ENCODE measurements at places on chromosomes 6 and 20.

GRCh38 chr6:75947935-75948334 lies 124.5 kb downstream of the IMPG1 start:
- no peak for DNase-seq

- DNase-seq = no peak
Observed at GRCh38 chr6:32815115-32815514, 1.7 kb downstream of the HLA-DOB start.

DNA sequence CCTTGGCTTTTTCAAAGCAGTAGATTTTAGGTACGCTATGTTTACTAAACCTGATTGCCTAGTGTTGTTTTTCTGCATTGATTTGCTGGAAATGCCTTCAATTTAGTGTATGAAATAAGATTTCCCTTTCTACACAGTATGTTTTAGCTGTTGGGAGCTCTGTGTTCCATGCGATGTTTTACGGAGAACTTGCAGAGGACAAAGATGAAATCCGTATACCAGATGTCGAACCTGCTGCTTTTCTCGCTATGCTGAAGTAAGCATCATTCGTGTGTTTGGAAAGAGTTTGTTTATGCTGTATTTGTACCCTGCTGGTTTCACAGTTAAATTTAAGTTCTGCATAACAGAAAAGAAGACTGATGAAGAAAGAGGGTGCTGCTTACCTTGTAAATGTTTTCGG lies 1.9 kb downstream of the BTBD3 start:
- no peak for DNase-seq

DNA sequence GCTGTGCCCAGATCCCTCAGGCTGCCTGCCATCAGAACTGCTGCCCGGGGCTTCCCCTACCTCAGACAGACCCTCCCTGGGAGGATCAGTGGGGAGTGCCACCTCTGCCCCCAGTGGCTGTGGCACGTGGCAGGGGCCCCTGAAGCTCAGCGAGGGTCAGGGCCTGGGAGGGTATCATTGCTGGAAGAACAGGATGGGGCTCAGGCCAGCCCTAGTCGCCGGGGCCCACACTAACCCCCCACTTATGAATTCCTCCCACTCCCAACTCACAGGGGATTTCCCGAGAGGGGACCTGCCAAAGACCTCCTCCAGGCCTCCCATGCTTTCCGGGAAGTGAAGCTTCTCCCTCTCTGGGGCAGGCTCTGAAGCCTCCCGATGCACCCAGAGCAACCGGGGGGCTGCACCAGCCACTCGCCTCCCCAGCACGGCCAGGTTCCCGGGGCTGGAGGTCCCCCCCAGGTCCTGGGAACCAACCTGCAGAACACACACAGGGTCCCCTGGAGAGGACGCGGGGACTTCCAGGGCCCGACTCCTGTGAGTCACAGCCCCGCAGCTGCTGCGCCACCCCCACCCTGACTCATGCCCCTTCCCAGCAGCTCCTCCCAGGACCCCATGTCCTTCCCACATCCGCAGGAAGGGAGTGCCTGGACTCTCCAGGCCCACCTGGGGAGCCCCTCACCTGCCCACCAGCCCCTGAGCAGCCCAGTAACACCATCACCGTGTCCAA lies 2.5 kb downstream of the TNFRSF6B start:
- no peak for DNase-seq

- DNase-seq = no peak
Observed at GRCh38 chr6:170028629-170029345, 262.1 kb downstream of the DLL1 start.

Data from GDM1 (cell line).